ENCODE measurements at places on chromosomes 7 and 10.

DNA sequence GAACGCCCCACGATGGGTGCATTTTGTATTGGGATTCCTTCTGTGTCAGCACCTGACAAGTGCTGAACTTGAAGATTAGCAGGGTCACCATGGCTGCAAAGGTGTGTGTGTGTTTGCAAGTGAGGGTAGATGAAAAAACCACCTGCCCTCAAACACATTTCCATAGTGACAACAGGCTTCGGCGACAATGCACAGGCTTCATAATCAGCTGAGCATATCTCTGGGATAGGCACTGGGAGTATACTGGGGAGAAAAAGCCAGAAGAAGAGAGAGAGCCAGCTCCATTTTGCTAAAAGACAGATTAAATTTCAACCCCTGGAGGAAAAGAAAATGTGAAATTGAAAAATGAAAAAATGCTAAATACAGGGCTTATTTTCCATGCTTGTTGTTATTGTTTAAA, 656.1 kb downstream of the INHBA start:
- DNase-seq: no peak

DNA sequence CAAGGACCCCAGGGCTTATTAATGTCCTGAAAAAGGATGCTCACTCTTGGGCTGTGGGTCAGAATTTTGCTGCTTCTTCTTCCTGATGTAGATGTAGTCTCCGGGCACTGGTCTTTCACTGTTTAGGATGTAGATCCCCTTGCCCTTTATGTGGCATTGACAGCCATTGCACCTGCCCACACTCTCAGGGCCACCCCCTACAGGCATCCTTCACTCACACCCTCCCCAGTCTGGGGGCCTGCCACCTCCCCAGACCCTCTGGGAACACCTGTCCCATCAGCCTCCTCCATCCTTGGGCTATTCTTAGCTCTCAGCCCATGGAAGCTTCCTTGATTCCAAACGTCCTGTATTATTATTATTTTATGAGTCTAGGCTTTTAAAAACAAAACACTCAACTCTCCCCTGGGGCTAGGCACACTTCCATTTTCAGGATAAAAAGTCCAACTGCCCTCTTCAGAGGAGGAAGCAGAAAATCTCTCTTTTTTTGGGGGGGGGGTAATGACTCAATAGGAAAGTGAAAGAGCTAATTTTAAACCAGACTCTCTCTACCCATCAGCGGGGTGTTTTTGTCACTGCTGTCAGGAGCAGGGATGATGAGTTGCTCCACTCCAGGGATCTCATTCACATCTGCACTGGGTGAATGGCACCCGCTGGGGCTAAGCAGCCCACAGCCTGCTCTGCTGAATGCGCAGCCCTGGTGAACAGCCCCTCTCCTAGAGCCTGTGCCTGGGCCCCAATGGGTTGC, 11.5 kb upstream of the KLRG2 start:
- DNase-seq: no peak

GRCh38 chr7:45225948-45226335, 68.4 kb downstream of the RAMP3 start:
- DNase-seq: no peak

DNA sequence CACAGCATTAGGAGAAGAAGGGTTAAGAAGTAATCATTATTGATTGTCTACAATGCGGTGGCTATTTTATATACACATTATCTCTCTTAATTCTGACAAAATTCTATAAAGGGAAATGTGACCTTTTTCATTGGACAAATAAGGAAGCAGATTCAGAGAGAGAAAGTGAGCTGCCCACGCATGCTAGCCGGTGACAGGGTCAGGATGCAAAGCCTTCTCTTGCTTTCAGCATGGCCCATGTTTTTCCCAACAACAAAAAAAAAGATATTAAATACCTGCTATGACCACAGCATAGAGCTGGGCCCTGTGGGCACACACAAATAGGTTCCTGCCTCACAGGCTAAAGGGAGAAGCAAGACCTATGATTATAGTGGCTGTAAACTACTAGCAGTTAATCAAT, 66.8 kb downstream of the PPP1R3C start:
- no peak for DNase-seq

- DNase-seq: no peak
Measured at GRCh38 chr10:44478040-44478439, 93.1 kb upstream of the CXCL12 start.

GRCh38 chr7:1940402-1940786, 270.3 kb downstream of the ELFN1 start:
- peak; percentile 29 for DNase-seq

DNA sequence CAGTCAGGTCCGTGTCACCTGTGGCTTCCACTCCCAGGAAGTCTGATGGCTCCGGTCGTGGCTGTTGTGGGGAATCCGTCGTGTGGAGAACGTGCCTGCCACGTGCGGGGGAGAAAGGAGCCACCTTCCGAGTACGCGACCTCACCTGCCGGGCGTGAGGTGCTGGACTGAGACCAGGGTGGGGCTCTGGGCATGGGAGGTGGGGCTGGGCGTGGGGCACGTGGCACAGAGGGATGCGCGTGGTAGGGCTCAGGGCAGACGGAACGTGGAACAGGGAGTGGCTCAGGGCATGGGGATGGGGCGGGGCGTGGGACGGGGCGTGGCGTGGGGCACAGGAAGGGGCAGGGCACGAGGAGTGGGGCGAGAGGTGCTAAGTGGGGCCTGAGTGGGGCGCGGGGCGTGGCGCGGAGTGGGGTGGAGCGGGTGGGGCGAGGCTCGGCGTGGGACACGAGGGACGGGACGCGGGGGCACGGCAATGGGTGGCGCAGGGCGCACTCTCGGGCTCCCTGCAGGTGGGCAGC, 64.8 kb downstream of the C10orf143 start:
- DNase-seq: no peak

- DNase-seq: peak; percentile 53
Measured at GRCh38 chr7:107579885-107580715, at the start of gene BCAP29. Gene BCAP29, plus strand, starts transcription at chr7:107580246. Its CDS starts 527 bp downstream, at chr7:107580773.

- peak; percentile 64 for DNase-seq
Measured at GRCh38 chr10:59240582-59241183, 64.2 kb downstream of the PHYHIPL start.

DNA sequence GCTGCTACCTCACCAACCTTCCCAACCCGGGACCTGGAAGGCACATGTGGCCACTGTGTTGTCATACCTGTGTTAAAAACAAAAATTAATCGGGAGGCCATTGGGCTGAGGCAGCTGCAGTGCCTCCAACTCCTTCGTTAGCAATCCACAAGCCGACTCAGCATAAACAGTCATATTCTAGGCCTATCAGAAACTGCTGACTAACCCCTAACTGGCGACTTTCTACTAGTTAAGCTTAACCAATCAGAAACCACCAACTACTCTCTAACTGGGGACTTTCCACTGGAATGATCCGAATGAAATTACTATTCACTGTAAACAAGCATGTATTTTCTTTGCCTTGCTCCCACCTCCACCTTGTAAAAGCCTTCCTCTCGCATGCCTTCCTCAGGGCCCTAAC, 14.1 kb upstream of the TMEM72 start:
- no peak for DNase-seq

GRCh38 chr10:72337039-72337629, 17.6 kb downstream of the DNAJB12 start:
- DNase-seq: peak; percentile 55

DNA sequence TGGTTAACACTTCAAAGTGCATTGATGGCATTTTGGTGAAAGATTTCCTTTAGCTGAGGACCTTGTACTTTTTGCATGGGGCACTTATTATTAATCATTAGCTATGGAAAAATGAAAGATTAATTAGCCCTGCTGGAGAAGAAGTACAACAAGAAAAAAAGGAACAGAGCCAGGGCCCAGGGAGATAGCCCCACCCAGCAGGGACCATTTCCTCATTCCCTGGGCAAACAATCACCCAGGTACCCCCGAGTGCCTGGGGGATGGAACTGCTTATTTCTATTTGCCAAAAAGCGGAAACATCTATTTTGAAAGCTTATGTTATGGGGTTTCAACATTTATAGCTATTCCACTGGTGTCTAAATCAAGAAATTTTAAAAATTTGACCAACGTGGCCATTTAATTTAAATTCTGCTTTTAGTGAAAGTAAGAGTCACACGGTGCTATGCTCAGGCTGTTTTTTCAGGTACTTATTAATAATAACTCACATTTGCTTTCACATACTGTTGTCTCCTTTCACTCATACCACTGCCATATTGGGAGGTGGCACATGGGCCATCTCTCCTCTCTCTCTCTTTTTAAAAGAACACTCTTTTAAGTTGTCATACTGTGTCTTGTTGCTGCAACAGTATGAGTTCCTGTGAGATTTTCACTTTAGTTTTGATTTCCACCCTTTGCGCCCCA, 143.6 kb upstream of the KIF5B start:
- peak; percentile 25 for DNase-seq

DNA sequence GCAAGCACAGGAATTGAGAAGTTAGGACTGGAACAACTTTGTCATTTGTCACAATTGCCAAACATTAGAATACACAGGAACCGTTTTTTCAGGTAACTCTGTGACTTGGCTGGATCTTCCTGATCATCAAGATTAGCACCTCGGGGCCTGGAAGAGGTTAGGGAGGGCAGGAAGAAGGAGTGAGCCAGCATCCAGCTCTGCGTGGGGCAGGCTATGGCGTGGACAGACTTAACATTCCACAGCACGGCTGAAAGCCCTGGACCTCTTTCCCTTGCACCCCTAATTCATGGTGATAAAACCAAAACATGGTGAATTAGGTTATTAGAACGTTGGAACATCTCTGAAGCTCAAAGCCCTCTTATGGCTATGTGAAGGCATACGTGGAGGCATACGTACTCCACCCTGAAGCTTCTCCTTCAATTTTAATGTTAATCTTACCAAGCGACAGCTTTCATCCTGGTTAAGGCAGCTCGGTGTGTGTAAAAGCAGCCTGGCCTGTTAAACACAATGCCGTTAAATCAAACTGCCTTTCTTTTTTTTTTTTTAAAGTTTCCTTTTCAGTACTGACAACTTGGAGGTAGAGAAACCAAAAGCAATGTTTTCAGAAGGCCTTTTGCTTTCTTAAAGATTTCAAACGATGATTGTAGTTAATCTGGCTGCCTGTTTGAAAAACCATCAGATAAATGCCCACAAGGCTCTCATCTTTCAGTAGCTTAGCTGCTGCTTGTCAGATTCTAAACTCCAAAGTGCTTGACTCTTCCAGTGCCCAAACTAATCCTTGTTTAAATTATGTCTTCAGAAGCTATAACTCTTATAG, 4.5 kb downstream of the GRK5 start:
- no peak for DNase-seq

- no peak for DNase-seq
Measured at GRCh38 chr10:75660823-75661222, 229.4 kb downstream of the LRMDA start.

GRCh38 chr7:4282434-4283223, 399.5 kb upstream of the FOXK1 start:
- DNase-seq: no peak

DNA sequence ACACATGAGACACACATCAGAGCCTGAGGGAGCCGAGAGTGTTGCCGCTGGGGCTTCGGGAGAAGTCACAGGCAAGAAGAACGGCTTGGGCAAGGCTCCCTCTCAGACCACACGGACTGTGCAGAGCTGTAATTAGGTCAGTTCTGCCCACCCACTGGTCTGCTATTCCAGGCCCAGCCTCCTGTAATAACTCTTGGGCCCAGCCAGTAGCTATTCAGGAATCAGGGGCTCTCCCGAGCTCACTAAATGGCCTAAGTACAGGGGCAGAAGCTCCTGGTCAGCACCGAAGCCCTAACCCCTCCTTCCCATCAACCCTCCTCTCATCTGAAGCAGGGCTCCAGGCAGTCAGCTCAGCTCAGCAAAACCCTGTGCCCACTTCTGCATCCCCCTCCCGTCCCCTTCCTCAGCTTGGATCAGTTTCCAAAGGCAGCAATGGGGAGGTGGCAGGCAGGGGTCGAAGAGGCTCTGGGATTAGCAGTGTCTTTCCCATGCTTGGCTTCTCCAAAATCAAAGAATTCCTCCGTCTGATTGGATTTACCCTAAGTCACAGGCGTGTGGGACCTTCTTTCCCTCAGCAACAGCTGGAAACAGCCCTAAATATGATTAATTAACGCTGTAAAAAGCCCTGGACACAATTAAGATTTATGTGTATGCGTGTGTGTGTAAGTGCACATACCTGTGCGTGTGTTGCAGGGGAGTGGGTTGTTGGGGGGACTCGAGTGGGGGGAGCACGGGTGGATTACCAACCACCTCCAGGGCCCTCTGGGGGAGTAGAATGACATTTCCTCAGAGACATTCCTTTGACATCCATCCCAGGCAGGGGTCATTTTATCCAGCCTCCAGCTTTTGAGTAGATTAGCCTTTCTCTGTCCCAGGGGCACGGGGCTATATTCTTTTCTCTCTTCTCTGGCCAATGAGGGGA, 48.4 kb upstream of the BTRC start:
- DNase-seq: no peak

GRCh38 chr7:158018098-158018762, 569.4 kb downstream of the PTPRN2 start:
- no peak for DNase-seq

GRCh38 chr7:36005293-36005692, 147.8 kb upstream of the EEPD1 start:
- no peak for DNase-seq

GRCh38 chr7:17903337-17903736, 37.0 kb downstream of the SNX13 start:
- DNase-seq: no peak

GRCh38 chr7:105388356-105389087, at the start of gene SRPK2:
Gene SRPK2, minus strand, starts transcription at chr7:105388921.
- DNase-seq: peak; percentile 50

GRCh38 chr10:1249142-1249920, 193.1 kb downstream of the WDR37 start:
- no peak for DNase-seq

- DNase-seq: no peak
Measured at GRCh38 chr7:44322631-44323363, 2.6 kb downstream of the CAMK2B start.

- DNase-seq: no peak
Measured at GRCh38 chr10:21257919-21258318, 267.6 kb downstream of the SKIDA1 start.

GRCh38 chr10:69802424-69803161, 887 bp downstream of the COL13A1 start:
- DNase-seq: no peak

DNA sequence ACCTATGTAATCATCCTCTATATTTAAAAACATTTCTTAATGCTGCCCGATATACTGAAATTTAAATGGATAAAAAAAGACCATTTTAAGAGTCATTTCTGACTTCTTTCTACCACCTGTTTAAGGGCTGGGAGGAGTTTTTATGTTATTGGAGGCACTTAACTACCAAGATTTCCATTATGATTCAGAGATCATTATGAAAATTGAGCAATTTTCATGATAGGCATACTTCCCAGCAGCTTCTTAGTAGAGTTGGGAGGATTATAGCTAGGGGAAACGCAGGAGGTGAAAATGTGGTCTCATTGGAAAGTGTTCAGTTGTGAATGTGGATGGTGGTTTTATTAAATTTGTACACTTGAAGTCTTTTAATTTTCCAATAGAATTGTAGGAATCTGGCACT, 28.4 kb upstream of the FAM204A start:
- DNase-seq: no peak

GRCh38 chr7:17722798-17723197, 217.5 kb downstream of the SNX13 start:
- DNase-seq: no peak
